NCI-H748 treated with DMSO at 0.1 percent for 48 hours (cell line): ENCODE measurements at places on chromosomes 16 and 17.

DNA sequence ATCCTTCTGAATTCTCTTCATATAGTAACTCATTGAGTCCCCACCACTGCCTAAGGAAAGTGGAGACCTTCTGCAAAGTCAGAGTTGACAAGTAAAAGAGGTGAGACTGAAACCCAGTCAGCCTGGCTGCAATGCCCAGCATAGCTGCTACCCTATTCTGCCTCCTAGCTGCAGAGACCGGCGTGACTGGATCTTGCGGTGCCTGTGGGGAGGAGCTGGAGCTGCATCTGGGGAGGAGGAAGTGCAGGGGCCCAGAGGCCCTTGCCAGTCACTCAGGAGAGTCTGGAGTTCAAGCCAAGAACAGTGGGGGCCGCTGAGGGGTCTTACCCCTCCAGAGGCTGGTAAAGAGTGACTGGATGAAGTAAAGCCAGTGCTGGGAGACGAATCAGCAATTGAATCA, 35.0 kb upstream of the ZNF423 start:
- DNase-seq, result no peak

- DNase-seq, result no peak
These were observed 69.8 kb downstream of the SLC39A11 start for GRCh38 chr17:73022694-73023093.

- DNase-seq, result no peak
These were observed 381.9 kb upstream of the TOM1L1 start for GRCh38 chr17:54518706-54519105.

DNA sequence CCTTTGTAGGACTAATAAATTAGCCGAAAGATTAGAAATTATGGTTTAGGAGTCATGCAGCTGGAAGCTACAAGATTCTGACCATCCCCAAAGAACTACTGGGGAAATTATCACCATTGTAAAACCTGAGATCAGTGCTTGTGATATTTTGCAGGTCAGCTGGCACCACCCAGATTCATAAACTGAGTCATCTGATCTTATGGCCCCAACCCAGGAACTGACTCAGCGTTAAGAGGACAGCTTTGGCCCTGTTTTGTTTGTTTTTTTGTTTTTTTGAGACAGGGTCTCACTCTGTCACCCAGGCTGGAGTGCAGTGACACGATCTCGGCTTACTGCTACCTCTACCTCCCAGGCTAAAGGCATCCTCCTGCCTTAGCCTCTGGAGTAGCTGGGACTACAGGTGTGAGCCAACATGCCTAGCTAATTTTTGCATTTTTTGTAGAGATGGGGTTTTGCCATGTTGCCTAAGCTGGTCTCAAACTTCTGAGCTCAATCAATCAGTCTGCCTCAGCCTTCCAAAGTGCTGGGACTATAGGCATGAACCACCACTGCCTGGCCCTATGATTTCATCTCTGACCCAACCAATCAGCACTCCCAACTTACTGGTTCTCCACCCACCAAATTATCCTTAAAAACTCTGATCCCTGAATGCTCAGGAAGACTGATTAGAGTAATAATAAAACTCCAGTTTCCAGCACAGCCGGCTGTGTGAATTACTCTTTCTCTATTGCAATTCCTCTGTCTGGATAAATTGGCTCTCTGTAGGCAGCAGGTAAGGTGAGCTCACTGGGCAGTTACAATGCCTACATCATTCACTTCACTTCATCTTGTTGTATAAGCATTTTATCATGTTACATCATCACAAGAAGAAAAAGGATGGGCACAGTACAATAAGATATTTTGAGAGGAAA, 79.4 kb upstream of the KSR1 start:
- no peak for DNase-seq

DNA sequence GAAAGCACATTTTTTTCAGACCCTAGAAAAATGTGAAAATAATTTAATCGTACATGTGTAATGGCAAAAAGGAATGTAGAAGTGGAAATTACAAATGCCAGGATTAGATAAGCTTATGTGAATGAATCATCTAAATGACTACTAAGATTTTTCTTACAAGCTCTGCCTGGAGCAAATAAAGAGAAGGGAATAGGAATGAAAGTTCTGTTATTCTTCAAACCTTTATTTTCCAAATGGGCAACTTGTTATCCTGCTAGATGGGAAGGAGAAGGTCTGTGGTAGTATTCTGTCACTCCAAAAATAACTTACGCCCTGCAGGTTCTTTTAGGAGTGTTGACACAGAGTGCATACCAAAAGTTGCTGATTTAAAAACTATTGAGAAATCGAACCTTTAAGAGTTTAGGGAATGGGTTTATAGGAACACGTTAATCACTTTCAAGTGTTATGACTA, 9.7 kb downstream of the CTCF start:
- no peak for DNase-seq

DNA sequence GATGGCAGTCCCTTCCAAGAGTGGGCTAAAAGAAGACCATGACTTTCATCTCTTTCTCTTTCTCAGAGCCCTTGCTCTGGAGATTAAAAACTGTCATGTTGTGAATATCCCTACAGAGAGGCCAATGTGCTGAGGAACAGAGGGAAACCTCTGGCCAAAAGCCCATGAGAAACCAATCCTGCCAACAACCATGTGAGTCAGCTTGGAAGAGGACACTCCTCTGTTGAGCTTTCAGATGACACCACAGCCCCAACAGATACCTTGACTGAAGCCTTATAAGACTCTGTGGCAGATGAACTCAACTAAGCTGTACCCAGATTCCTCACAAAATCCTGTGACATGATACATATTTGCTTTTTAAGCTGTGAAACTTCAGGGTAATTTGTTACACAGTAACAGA, 19.6 kb downstream of the CPPED1 start:
- no peak for DNase-seq

DNA sequence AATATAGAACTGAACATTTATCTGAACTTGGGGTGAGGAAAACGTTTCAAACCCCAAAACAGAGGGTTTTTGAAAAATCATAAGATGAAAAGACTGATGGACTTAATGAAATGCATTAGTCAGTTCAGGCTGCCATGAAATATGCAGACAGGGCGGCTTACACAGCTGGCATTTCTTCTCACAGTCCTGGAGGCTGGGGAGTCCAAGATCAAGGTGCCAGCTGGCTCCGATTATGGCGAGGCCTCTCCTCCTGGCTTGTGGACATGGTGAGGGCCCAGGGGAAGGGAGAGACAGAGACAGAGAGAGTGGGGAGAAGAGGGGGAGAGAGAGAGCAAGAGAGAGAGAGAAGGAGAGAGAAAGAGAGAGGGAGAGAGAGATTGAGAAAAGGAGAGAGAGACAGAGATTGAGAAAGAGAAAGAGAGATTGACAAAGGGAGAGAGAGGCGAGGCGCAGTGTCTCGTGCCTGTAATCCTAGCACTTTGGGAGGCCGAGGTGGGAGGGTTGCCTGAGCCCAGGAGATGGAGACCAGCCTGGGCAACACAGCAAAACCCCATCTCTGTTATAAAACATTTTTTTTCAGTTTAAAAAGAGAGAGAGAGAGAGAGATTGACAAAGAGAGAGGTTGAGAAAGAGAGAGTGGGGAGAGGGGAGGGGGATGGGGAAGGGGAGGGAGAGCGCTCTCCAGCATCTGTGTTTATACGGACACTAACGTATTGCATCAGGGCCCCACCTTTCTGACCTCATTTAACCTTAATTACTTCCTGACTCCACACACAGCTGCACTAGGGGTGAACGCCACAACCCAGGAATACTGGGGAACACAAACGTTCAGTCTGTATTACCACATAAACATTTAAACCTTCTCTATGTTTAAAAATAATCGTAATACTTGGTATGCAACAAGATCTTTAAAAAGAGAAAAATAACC, 24.6 kb upstream of the RPH3AL start:
- DNase-seq, result no peak

- no peak for DNase-seq
These were observed 2.4 kb downstream of the ABAT start for GRCh38 chr16:8676737-8677375.
